ENCODE measurements at places on chromosomes 1 and 21. TPM values are rescaled to one million over a fixed set of nuclear protein-coding genes. Genes with fewer than 3 reads are reported as not detected.

ARV1 gene
- 15.2 TPM for total RNA-seq

AIRE gene
- not detected for total RNA-seq

- DNase-seq: no peak
Observed at GRCh38 chr1:162985816-162986435, 83.2 kb upstream of the RGS4 start.

- no peak for DNase-seq
Observed at GRCh38 chr1:156525071-156525501, 24.5 kb upstream of the MEF2D start.

- DNase-seq: no peak
Observed at GRCh38 chr1:160340866-160341265, 2.2 kb downstream of the COPA start.

DNA sequence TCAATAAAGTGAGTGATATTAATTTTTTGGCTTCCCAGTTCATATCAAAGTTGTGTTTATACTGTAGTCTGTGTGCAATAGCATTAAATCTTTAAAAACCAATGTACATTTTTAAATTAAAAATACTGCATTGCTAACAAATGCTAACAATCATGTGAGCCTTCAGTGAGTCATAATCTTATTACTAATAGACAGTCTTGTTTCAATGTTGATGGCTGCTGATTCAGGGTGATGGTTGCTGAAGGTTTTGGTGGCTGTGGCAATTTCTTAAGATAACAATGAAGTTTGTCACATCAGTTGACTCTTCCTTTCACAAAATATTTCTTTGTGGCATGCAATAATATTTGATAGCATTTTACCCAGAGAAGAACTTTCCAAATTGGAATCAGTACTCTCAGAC, 109.0 kb downstream of the ZMYM4 start:
- no peak for DNase-seq

GRCh38 chr1:182315167-182315556, 76.4 kb downstream of the GLUL start:
- no peak for DNase-seq
